ENCODE measurements at places on chromosomes 2 and 18.

- no peak for DNase-seq
Observed at GRCh38 chr18:13681701-13682100, 44.7 kb downstream of the FAM210A start.

DNA sequence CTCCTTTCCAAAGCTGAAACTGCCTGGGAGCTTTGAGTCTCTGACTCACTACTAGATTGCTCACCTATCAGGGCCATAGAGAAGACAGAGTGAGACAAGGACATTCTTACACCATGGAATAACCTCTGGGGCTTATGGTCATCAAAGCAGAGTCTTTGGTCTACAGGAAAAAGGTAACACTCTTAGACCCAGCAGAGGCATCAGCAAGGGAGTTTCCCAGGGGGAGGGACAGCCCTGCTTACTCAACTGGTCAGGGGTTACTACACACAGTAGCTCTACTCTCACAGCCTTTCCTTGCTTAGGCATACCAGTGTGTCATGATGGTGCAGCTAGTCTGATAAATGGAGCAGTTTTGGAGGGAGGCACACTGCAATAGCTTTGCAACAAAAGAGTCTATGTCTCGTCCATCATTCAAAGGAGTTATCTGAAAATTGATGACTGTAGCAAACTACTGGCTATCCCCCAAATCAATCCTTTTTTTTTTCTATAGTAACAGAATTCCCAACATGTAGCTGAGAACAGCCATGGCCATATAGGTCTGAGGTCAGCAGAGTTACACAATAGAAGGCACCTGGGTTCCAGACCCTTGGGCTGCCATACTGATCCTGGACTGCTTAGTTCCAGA lies 22.4 kb upstream of the CD28 start:
- DNase-seq: no peak

GRCh38 chr18:10381951-10382350 lies 72.5 kb upstream of the APCDD1 start:
- no peak for DNase-seq

- DNase-seq: no peak
Observed at GRCh38 chr2:99634234-99634633, 144.4 kb upstream of the REV1 start.

DNA sequence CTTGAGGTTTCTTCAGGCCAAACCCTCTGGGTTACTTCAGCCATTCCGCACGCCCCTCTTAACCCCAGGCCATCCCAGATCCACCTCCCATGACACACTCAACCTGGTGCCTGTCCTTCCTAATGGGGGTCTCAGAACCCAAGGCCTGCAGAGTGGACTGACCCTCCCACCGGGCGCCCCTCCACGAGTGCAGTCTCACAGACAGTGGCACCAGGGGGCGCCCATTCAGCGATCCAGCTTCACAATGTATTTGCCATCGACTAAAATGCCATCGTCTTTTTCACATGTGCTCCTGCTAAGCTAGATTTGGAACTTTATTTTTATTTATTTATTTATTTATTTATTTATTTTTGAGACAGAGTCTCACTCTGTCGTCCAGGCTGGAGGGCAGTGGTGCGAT lies 38.5 kb downstream of the INPP5D start:
- DNase-seq: no peak

DNA sequence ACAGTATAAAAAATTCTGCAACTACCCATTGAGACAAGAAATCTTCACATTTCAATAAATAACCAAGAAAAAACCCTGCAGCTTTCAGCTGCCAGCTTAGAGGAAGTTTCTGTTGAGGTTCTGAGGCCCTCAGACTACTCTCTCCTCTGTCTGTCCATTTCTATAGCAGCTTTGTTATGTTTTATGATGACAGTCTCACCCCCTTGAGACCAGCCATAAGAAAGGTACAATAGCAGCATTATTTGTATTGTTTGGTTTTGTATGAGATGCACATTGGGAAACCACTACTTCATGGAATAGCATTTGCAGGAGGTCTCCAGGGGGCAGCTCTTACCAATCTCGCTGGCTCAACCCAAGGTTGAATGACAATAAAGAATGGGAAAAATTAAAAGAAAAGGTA lies 334.6 kb upstream of the VRK2 start:
- no peak for DNase-seq

DNA sequence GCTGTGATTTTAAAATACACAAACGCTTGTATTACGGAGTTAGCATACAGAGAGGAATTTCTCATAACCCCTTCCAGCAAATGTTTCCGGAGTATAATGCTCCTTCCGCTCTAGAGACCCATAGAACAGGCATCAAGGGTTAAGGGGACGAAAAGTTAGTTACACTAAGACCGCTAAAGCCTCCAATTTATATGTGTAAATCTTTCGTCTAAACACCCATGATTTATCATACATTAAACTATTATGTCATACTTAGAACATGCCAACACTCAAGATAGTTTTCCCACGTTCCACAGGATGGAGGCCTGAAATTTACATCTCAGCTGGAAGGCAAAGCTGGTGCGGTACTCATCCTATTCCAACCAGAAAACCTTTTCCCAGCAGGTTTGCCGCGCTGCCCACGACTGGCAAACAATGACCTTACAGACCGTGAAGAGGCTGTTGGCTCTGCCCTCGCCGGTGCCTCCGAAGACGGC lies 650 bp downstream of the ORMDL1 start:
- no peak for DNase-seq

- no peak for DNase-seq
Observed at GRCh38 chr2:71907503-71907902, 240.2 kb downstream of the CYP26B1 start.

DNA sequence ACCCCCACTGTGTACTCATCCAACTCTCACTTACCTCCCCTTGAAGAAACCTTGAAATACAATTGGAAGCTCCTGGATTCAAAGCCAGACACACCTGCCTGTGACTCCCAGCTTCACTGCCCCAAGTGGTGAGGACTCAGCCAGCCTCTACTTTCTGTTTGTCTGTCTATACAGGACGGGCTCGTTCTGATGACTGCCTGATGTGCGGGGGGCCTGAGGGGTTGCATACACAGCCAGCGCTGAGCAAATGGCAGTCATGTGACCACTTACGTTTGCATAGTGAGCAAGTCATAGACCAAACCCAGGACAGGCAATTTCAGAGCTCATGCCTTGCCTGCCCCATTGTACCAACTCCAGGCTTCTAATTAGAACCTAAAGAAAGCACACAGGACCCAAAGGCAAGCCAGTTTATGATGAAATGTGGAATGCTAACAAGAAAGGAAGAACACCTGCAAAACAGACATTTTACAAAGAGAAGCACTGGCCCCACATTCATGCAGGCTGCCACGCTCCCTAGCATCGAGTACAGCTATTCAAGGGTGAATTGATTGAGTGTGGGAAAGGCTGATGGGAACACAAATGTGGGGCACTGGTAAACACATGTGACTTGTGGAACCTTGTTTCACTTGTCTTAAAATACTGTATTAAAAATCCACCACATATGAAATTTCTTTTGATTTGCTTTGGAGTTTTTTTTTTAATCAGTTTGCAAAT lies 137.8 kb downstream of the LNPK start:
- no peak for DNase-seq

DNA sequence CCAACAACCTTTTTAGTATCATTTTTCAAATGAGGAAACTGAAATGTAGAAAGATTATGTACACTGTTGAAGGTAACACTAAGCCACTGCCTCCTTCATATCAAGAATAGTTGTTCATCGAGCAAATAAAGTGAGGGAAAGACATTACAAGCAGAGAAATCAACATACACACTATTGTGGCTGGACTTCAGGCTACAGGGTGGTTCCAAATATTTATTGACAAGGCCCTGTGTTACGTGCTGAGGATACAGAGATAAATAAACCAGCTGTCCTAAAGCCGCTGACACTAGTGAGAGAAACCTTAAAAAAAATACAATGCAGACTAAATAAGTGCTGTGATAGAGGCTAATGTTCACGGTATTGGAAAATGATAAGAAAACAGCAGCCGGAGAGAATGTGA lies 1.9 kb upstream of the LNPK start:
- no peak for DNase-seq

DNA sequence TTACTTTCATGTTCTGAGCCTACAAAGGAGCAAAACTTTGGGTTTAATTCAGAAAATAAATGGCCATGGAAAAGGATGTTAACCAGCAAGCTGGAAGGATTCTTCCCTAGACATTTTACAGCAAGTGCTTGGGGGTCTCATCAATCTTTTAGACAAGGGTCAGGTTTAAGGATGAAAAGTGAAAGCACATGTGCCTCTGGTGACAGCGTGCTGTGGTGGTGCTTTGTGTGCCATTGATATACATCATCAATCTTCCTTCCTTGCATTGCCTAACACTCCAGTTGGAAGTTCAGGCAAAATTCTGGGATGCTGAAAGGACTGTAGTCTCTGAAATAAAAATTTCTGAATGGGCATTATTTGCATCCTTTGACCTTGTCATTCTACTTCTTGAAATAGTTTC lies 171.2 kb downstream of the KCNE4 start:
- no peak for DNase-seq

- DNase-seq: no peak
Observed at GRCh38 chr2:154133823-154134222, 262.1 kb downstream of the GALNT13 start.

DNA sequence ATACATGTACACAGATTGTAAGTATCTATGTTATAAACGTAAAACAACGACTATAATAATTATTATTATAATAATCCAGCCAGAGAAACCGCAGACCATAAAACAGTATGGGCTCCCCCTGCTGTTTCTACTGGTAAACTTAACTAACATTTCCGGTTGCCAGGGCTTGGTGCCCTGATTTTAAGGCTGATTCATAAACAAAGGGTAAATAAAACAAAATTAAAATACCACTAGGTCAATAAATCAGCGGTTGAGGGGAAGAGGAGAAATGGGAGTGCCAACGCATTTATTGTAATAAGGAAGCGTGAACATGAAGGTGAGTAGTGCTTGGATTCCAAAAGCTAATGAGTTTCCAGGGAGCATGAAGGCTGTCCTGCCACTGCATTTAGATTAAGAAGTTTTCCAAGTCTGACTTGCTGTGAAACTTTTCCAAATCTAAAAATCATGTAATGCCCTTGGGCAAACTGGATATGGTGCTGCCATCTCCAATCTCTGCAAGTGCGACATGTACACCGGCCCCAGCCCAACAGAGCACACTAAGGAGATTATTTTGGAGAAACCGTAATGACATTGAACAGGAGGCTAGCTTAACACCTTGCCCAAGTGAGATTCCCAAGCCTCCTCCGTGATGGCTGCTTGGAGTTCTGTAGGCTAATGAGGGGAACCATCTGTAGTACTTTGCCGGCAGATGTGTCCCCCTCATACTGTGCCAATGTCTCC lies 50.7 kb upstream of the HNRNPA3 start:
- DNase-seq: peak; percentile 38

- no peak for DNase-seq
Observed at GRCh38 chr18:8998481-8999217, 103.8 kb upstream of the NDUFV2 start.

GRCh38 chr18:35343488-35343935 lies 708 bp downstream of the ZNF24 start:
- DNase-seq: no peak

DNA sequence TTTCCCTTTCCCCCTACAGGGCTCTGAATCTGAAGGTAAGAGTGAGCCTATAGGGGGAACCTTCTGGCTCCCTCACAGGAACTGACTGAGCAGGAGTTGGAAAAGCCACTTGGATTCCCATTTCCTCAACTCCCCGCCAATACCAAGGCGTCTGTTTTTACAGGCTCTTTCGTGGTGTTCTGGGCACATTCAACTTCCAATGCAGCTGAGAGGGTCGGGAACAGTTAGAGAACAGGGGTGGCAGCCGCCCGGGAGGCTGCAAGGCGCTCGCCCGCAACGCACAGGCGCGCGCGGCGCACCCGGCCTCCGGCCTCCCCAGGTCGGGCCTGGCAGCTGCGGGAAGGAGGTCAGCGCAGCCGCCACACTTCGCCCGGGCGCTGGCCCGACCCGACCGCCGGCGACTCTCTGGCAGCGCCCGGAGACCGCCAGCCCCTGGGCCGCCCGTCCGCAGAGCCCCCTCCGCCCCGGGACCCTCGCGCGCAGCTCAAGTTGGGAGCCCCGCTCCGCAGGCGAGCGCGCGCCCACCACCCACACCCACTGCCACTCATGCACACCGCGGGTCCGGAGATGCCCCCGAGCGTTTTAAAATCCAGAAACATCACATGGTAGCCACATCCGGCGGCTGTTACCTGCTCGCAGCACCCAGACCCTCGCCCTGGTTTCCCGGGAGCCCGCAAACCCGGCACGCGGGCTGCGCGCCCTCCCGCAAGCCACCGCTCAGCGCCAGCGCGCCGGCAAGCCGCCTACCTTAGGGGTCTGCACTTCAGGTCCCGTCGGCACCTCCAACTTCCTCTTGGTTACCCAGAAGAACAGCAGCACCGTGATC lies 816 bp downstream of the GALNT14 start:
- no peak for DNase-seq

DNA sequence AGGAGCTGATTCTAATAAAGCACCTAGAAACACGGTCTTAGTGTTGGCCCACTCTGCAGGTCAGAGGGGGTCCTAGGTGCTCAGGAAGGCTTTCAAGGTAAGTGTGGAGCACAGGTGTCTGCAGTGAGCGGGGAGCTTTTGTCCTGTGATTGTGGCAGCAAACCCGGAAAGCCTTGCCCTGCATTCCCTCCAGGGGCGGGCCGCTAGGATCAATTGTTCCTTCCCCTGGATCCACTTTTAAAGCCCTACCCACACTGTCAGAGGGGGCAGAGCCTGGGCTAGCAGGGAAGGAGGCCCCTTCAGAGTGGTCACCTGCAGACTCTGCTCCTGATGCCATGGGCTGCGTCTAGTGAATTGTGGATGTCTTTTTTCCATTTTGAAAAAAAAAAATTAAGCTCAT lies 176.0 kb downstream of the CTIF start:
- DNase-seq: no peak

- peak; percentile 77 for DNase-seq
Observed at GRCh38 chr2:144516981-144517865, 2.7 kb downstream of the ZEB2 start.

Measured in muscle of arm (tissue), 14 donors.